Stimulated activated CD4-positive, alpha-beta T cell treated with anti-CD3 and anti-CD28 coated beads, Interleukin-4, amount 100 ng/mL, for 1 hour (primary cell): ENCODE measurements at places on chromosomes 6 and 20.

- DNase-seq, result no peak
These were observed 11.1 kb downstream of the CRISP1 start for GRCh38 chr6:49855221-49855620.

GRCh38 chr6:157433678-157434081 lies 52.7 kb downstream of the ZDHHC14 start:
- no peak for DNase-seq

DNA sequence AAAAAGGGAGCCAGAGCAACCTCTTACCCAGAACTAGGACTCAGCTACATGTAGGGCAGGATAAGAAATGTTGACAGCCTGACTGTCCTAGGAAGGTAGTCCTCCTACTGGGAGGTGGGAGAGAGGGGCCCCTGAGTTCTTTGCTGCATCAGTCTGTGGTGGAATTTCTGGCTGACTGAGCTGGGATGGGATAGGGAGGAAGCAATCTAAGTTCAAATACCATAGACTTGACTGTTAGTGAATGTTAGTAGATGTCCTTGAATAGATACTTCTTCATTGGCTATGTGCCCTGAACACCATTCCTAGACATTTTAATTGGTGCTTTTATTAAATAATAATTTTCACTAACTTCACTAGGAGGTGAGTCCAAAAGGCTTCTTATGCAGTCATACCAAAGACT lies 1343.6 kb upstream of the CITED2 start:
- no peak for DNase-seq

GRCh38 chr6:16301511-16301910 lies 63.1 kb downstream of the GMPR start:
- no peak for DNase-seq

- DNase-seq, result no peak
These were observed 858.8 kb upstream of the EPHA7 start for GRCh38 chr6:94278146-94278545.

DNA sequence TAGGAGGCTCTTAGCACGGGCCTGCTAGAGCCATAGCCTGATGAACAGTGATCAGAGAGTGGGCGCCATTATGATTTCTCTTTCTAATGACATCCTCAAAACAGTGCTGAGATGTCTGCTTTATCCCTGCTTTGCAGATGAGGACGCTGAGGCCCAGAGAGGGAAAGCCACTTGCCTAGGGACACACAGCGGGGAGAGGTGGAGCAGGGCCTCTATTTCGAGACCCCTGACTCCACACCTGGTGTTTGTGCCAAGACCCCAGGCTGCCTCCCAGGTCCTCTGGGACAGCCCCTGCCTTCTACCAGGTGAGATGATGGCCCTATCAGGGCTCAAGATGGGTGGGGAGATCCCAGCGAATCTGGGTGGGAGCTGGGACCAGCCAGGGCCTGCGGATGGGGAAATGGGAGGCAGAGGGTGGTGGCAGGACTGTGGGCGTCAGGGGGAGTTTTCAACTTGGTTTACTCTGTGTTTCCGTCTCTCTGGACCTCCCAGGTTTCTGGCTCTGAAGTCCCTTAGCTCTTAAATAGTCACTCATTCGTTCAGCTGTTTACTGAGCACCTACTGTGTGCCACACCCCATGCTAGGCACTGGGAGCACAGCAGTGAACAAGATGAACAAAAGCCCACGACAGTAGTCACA lies 36.7 kb downstream of the SRC start:
- DNase-seq, result no peak

DNA sequence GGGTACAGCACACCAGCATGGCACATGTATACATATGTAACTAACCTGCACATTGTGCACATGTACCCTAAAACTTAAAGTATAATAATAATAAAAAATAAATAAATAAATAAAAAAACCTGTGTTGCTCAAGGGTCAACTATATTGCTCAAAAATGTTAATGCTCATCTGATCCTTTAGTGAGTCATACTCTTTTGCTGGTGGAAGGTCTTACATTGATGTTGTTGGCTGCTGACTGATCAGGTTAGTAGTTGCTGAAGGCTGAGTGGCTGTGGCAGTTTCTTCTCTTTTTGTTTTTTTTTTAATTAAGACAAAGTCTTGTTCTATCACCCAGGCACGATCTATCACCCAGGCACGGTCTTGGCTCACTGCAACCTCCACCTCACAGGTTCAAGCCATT lies 29.6 kb upstream of the SMIM26 start:
- no peak for DNase-seq

DNA sequence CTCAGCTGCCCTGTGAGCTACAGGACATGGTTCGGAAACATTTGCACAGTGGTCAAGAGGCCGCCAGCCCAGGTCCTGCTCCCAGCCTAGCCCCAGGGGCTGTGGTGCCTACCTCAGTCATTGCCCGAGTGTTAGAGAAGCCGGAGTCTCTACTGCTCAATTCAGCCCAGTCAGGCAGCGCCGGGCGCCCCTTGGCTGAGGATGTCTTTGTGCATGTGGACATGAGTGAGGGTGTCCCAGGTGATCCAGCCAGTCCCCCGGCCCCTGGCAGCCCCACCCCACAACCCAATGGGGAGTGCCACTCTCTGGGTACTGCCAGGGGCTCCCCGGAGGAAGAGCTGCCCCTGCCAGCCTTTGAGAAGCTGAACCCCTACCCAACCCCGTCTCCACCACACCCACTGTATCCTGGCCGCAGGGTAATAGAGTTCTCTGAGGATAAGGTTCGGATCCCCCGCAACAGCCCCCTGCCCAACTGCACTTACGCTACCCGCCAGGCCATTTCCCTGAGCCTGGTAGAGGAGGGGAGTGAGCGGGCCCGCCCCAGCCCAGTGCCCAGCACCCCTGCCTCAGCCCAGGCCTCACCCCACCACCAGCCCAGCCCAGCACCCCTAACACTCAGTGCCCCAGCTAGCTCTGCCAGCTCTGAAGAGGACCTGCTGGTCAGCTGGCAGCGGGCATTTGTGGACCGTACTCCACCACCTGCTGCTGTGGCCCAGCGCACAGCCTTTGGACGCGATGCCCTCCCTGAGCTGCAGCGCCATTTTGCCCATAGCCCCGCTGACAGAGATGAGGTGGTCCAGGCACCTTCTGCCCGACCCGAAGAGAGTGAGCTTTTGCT lies 5.2 kb downstream of the LRRC73 start:
- DNase-seq, result no peak

DNA sequence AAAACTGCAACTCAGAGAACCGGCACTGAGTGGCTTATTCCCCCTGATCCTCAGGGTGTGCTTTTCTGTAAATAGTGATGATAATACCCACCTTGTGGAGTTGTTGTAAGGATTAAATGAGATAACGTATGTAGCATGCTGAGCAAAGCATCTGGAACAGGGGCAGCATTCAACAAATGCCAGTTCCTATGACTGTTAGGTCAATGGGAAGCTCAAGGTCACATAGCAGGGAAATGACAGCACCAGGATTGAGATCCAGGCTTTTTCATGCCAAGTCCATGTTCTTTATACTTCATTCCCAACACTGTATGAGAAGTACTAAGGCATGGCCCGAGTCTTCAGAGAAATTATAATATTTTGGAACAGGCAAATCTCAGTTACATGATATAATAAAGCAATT lies 5.1 kb downstream of the RCAN2 start:
- no peak for DNase-seq

- DNase-seq, result no peak
These were observed 124.9 kb downstream of the LAMA2 start for GRCh38 chr6:129007701-129008373.

GRCh38 chr6:158452191-158452590 lies 107.7 kb upstream of the TMEM181 start:
- DNase-seq, result no peak

DNA sequence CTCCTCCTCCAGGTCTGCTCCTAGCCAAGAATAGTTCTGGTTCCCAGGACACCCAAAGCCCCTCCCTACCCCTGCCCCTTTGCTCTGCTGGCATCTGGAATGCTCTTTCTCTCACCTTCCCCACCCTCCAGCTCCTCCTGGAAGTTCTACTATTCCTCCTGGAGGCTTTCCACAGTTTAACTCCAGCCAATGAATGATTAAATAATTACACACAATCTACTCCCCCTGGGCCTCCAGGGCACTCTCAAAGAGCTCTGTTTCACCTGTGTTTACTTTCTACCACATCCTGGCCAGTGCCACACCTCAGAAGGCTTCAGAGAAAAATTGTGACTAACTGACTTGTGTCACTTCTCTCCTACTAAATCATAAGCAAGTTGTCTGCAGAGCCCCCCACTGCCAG lies 36.2 kb downstream of the GCM1 start:
- no peak for DNase-seq

DNA sequence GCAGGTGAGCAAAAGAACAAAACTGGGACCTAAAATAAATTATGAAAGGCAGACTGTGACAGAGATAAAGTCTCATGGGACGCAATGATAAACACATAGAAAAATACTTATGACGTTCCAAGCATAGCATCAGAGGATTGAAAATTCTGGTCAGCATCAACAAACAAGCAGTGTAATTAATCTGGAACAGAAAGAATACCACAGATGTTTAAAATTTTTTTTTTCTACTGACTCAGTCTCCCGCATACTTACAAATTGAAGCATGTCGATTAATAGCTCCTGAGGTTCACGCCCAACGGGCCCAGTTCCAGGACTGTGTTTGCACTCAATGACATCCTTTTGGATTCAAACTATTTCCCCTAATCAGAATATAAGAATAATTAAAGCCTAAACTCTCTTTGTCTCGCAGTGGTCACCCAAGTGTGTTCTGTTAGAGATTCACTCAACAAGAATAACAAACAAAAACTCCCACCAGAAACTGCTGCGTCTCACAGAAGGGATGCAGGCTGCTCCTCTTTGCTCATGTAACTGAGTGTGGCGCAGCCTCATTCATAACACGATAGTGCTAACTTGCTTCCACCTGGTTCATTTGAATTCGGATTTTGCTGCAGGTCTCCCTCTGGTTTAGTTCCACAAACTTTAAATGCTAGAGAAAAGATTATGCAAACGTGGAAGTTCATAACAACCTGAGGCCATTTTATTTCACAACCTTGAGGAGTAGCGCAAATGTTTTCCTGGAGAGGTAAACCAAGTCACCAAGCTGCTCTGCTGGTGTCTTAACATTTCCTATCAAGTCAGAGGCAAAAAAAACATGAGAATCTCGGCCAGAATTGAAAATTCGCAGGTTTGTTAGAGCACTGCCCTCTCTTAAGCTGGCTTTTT lies 69.0 kb upstream of the CITED2 start:
- DNase-seq, result no peak

- DNase-seq, result no peak
These were observed 217.2 kb downstream of the LAMA2 start for GRCh38 chr6:129100164-129100563.

GRCh38 chr6:37657112-37657886 lies 40.4 kb downstream of the MDGA1 start:
- DNase-seq, result no peak

DNA sequence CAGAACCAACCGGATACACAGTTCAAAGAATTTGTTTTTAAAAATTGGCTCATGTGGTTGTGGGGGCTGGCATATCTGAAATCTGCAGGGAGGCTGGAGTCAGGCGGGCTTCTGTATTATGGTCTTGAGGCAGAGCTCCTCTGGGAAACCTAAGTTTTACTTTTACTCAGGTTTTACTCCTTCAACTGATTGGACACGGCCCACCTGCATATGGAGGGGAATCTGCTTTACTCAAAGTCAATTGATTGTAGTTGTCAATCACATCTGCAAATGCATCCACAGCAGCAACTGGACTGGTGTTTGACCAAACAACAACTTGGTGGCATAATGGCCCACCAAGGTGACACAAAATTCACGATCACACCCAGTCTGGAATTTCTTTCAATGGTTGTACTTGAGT lies 103.4 kb downstream of the ERMARD start:
- DNase-seq, result no peak

- no peak for DNase-seq
These were observed 746.8 kb downstream of the CBLN4 start for GRCh38 chr20:55258559-55258958.
